ENCODE measurements at places on chromosomes 2 and 18.
A peak's percentile ranks its signal among the peaks of the same experiment; 100 is the strongest.

DNA sequence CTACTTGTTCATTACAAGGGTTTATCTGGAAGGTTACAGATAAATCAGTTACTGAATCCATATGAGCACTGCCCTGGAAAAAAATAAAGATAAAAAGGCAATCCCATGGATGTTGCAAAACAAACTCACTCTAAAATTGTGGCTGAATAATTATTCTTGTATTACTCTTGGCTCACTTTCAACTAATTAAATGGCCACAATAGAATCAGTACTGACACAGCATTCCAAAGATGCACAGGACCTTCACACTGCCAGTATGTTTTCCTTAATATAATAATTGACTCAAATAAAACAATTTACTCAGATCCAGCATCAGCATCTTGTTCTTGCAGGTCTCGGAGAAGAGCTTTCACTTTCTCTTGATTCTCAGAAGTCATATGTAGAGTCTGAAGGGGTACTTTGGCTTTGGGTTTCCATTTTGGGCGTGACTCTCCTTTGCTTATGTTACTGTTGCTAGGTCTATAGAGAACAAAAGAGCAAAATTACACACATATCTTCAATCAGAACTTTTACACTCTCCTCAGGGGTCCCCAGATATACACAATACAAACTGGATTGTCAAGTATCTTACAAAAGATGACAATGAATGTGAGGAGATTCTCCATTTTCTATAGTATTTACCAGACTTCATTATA, 12.6 kb downstream of the DHX57 start:
- peak overlapping the region; percentile 22 for H3K27ac ChIP-seq
- peaks cover 37% of the 10 kb centered on the region for H3K36me3 ChIP-seq
- DNase-seq: no peak
- no peaks in the 10 kb centered on the region for H3K27me3 ChIP-seq
- H3K4me1 ChIP-seq: peaks cover 2% of the 10 kb centered on the region

- no peak for DNase-seq
- no peaks in the 10 kb centered on the region for H3K27me3 ChIP-seq
- H3K27ac ChIP-seq: no peak overlapping the region
- peaks cover 4% of the 10 kb centered on the region for H3K36me3 ChIP-seq
- no peak overlapping the region for H3K4me3 ChIP-seq
- peaks cover 29% of the 10 kb centered on the region for H3K4me1 ChIP-seq
Measured at GRCh38 chr2:86556508-86556907, 6.7 kb downstream of the CHMP3 start.

- H3K27ac ChIP-seq: no peak overlapping the region
- H3K36me3 ChIP-seq: no peaks in the 10 kb centered on the region
- H3K27me3 ChIP-seq: peaks cover 46% of the 10 kb centered on the region
- no peak for DNase-seq
Measured at GRCh38 chr2:224278531-224278930, 123.4 kb downstream of the FAM124B start.

- H3K4me3 ChIP-seq: no peak overlapping the region
- no peaks in the 10 kb centered on the region for H3K36me3 ChIP-seq
- H3K27me3 ChIP-seq: peaks cover 68% of the 10 kb centered on the region
- H3K4me1 ChIP-seq: no peaks in the 10 kb centered on the region
Measured at GRCh38 chr2:95698146-95698545, 106.3 kb downstream of the TRIM43 start.

DNA sequence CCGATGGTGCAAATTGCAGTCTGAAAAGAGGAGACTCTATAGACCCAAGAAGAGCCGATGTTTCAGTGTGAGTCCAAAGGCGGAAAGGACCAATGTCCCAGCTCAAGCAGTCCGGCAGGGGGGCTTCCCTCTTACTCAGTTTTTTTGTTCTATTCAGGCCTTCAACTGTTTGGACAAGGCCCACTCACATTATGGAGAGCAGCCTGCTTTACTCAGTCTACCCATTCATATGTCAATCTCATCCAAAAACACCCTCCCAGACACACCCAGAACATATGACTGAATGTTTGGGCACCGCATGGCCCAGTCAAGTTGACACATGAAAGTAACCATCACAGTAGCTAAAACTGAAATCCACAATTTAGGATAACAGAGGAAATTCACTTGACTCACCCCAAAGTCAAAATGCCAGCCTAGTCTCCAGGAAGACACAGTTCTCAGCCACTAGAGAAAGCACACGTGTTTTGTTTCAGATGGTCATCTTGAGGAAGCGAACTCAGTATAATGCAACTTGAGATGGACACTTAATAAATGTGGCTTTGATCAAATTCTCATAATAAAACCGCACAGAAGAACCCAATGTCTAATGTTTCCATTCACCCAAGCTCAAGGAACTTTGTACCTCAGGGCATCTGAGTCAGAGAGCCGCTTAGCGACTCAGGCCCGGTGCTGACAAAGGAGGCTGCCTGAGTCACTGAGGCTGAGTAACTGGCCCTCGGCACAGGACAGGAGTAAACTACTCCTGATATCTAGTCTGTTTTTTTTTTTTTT, 2.4 kb downstream of the FHL2 start:
- no peak for DNase-seq
- no peak overlapping the region for H3K27ac ChIP-seq
- no peaks in the 10 kb centered on the region for H3K36me3 ChIP-seq
- peaks cover 44% of the 10 kb centered on the region for H3K27me3 ChIP-seq

DNA sequence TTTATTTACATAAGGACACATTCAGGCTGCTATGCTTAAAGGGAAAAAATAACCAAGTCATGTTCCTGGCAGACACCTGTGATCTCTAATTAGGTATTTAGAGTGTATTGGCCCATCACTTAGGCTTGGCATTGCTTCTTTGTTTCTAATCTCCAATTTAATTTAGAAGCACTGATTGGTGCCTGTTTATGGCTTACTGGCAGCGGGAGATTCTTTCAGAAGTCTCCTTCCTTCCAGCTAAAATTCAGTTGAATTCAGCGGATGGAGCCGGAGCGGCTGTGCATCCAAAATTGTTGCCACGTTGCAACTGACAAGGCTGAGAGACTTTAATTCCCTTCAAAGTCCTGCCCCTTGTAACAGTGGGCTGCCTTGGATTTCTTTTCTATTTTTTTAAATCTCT, 66.5 kb downstream of the VWA3B start:
- no peaks in the 10 kb centered on the region for H3K36me3 ChIP-seq
- H3K27ac ChIP-seq: no peak overlapping the region
- no peaks in the 10 kb centered on the region for H3K4me1 ChIP-seq
- no peak overlapping the region for H3K4me3 ChIP-seq
- H3K27me3 ChIP-seq: peaks cover 41% of the 10 kb centered on the region

DNA sequence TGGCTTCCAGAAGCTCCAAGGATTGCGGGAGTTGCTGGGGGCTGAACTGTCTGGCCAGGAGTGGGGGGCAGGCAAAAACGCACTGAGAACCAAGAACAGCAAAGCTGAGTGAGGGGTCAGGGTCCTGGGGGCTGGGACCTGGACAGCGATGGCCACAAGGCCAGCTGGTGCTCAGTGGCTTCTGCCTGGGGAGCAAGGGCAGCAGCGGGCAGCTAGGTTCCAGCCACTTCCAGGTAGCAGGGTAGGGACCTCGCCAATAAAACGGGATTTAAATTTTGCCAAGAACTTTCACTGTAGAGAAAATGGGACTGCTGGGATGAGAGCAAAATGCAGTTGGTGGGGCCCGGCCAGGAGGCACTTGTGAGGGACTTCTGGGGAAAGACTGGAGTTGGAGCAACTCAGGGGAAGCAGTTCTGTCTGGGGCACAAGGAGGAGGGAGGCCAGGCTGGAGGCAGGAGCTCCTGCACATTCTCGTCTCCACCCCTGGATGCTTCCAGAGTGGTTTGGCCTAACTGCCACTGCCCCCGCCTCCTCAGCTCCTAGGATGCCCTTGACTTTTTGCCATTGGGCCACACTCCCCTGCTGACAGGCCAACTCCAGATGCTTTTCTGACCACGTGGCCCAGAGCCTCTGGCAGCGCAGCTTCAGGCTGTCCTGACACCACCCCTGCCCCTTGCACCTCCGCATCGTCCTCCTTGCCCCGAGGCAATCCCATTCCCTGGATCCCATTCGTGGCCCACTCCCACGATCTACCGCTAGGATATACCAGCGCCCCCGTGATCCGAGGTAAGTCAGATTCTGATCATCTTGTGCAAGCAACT, 5.5 kb upstream of the CCDC74A start:
- peaks cover 30% of the 10 kb centered on the region for H3K36me3 ChIP-seq
- H3K27ac ChIP-seq: no peak overlapping the region
- no peak for DNase-seq

GRCh38 chr2:68715353-68716041, 19.1 kb upstream of the ARHGAP25 start:
- H3K4me1 ChIP-seq: peaks cover 38% of the 10 kb centered on the region
- H3K4me3 ChIP-seq: peak overlapping the region; percentile 42
- DNase-seq: peak; percentile 43
- H3K27me3 ChIP-seq: no peaks in the 10 kb centered on the region
- H3K27ac ChIP-seq: peak overlapping the region; percentile 65

- no peak overlapping the region for H3K4me3 ChIP-seq
- no peaks in the 10 kb centered on the region for H3K27me3 ChIP-seq
- H3K27ac ChIP-seq: no peak overlapping the region
- no peak for DNase-seq
- no peaks in the 10 kb centered on the region for H3K4me1 ChIP-seq
Measured at GRCh38 chr18:1498216-1498615, 593.5 kb downstream of the ADCYAP1 start.

- no peaks in the 10 kb centered on the region for H3K4me1 ChIP-seq
- no peak for DNase-seq
- no peaks in the 10 kb centered on the region for H3K36me3 ChIP-seq
Measured at GRCh38 chr2:128214866-128215460, 103.7 kb downstream of the HS6ST1 start.

DNA sequence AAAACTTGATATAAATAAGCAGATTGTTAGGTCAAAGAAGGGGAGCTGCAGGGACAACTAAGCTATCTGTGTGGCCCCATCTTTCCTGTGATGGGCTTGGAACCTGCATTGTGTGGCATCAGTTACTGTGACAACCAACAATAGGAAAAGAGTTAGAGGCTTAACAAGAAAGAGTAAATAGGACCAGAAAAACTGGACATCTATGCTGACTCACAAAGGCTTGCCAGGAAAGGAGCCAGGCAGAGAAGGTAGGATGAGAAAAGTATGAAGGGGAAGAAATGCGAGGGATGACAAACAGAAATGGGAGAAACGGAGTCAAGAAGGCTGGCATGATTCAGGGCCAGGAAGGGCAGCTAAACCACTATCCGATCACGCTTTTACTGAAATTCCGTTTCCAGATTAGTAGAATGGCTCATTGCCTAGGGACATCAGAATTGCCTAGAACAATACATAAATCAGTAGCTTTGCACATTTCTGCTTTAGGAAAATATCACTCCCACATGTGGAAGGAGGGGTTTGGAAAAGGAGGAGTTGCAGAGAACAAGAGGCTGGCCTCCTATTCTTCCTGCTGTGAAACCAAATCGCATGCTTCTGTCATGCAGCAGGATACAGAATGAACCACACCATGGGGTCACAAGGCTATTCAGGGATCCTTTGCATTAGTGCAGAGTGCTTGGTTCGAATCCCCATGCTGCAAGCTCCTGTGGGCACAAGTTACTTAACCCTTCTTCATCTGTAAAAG, 7.3 kb downstream of the PLA2R1 start:
- H3K27ac ChIP-seq: no peak overlapping the region
- H3K4me3 ChIP-seq: no peak overlapping the region
- H3K36me3 ChIP-seq: no peaks in the 10 kb centered on the region
- no peak for DNase-seq

DNA sequence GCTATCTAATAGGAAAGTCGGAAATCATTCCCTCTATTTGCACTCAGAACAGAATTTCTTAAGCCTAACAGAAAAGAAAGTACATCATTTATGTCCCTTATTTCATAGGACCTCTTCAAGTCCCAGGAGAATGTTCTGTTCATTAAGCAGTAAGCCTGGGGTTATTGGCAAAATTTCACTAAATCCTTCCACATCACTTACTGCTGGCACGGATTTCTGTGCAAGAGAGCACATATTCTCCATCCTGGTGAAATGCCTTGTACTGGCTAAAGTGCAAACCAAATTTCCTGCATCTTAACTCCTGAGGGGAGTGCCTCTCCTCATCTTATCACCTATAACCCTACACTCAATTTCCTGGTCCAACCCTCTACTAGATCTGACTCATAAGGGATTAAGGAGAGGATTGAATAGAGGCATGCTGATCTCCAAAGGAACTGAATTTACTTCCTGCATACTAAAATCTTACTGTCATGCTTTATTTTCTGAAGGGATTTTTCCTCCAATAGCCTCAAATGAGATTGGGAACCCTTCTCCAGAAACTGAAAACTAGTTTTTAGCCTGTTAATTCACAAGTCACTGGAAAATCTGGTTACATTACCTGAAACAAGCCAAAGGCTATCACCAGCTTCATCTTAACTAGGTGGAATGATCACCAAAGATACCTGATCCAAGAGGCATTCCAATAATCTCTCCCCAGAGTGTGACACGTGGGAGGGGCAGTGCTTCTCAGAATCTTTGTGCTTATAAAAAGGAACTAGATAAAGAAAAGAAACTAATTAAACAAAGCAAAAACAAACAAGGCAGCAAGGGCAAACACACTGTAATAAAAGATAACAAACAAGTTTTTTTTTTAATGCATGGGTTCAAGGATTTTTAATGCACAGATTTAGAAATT, 311.1 kb downstream of the NR4A2 start:
- no peak overlapping the region for H3K4me3 ChIP-seq
- no peak overlapping the region for H3K27ac ChIP-seq
- no peak for DNase-seq
- H3K36me3 ChIP-seq: no peaks in the 10 kb centered on the region
- H3K4me1 ChIP-seq: no peaks in the 10 kb centered on the region

DNA sequence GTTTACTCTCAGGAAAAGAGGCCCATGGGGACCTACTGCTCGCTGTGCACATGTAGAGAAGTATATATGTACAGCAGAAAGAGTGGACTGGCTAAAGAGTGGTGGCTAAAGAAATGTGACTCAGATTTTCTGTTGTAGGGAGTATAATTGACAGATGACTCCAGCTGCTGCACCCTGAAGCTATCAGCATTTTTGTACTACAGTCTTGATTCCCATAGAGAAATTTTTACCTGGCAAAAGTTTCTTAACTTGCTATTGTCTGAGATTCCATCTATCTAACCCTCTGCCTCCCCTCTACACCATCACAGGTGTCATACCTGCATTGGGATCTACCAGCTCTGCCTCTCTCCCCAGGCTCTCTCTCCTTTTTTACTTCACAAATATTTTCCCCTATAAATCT, 296.0 kb upstream of the KYNU start:
- no peaks in the 10 kb centered on the region for H3K27me3 ChIP-seq
- no peak overlapping the region for H3K4me3 ChIP-seq
- no peaks in the 10 kb centered on the region for H3K36me3 ChIP-seq
- DNase-seq: no peak
- no peaks in the 10 kb centered on the region for H3K4me1 ChIP-seq

DNA sequence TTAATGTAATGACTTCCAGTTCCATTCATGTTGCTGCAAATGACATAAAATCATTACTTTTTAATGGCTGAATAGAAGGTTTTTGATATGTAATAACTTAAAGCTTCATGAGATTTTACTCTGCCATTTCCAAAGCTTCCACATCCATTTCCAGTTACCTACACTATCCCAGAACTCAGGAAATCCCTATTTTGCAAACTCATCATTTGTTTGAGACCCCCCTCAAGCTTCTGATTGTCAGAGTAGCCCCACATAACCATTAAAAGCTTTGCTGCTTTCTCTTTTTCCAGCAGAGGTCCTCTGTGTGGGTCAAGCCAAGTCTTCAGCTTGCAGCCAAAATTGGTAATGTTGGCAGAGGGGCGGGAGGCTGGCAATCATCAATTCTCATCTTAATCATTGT, 50.6 kb upstream of the IL1R1 start:
- no peak overlapping the region for H3K4me3 ChIP-seq
- no peak overlapping the region for H3K27ac ChIP-seq
- H3K27me3 ChIP-seq: peaks cover 20% of the 10 kb centered on the region
- H3K36me3 ChIP-seq: no peaks in the 10 kb centered on the region
- H3K4me1 ChIP-seq: no peaks in the 10 kb centered on the region
- DNase-seq: no peak

- H3K4me3 ChIP-seq: peak overlapping the region; percentile 46
- no peaks in the 10 kb centered on the region for H3K36me3 ChIP-seq
- DNase-seq: no peak
Measured at GRCh38 chr18:57429167-57430078, 5.8 kb upstream of the ONECUT2 start.
